Omental fat pad (tissue), 4 donors: ENCODE measurements at places on chromosomes 2 and 18. TPM values are rescaled to one million over a fixed set of nuclear protein-coding genes. Genes with fewer than 3 reads are reported as not detected.

- no peak for DNase-seq
Measured at GRCh38 chr2:142562900-142563299, 314.6 kb upstream of the KYNU start.

GRCh38 chr18:66440433-66440832 lies 163.5 kb downstream of the CDH19 start:
- DNase-seq = no peak

DNA sequence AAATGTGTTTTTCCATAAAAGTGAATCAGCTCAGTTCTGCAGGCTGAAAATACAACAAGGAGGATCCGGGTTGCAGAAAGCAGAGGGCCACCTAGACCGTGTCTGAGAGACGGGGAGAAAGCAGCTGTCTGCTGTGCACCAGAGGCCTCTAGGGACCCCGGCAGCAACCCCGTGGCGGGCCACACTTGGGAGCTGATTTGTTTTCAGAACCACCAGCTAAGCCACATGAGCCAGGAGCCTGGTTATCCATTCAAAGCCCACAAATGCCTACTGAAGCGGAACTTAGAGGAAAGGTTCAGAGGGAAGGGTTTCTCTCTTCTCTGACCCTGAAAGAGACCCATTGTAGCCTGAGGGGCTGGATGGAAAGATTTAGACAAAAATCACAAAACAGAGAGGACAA lies 28.4 kb upstream of the ID2 start:
- no peak for DNase-seq

DNA sequence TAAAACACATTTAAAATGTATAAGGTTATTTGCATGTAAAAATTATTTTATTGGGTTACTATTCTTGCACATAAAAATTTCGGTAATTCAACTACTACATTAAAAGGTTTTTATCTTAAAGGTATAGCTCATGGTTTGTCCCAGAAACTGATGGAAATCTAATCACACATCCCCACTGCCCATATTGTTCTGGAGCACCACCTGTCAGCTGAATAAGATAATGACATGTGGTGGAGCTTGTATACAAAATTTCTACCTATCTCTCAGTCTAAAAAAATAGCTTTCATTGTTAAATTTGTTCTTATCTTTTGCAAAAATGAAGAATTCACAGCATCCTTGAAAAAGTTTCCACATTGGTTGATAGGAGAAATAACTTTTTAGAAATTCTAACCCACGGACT lies 18.3 kb downstream of the ERBB4 start:
- DNase-seq = no peak

DNA sequence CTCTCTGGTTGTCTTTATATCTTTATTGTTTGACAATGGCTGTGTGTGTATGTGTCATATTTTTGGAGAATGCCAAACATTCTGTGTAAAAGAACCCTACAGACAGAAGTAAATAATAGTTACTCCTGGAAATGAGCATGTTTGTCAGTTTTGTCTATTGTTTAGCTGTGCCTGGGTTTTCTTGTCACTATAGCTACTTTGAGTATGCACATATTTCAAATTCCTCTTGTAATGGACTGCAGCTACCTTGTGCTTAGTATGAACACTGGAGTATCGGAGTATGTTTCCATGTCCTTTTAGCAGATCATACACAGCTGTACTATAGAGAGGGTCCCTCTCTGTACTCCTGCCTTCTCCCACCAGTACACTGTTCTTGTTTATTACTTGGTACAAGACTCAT lies 58.0 kb upstream of the DOCK10 start:
- no peak for DNase-seq

DNA sequence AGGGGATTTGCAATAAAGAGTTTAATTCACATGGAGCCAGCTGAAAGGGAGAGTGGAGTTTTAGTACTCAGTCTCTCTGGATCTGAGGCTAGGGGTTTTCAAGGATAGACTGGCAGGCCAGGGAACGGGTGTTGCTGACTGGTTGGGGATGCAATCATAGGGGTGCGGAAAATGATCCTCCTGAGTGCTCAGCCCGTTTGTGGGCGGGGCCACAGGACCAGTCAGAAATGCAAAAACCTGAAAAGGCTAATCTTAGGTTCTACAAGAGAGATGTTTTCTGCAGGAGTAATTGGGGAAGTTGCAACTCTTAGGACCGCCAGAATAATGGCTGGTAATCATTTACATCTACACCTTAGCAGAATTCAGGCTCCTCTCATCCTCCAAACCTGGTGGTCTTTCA lies 2.5 kb downstream of the NFU1 start:
- DNase-seq = no peak

DNA sequence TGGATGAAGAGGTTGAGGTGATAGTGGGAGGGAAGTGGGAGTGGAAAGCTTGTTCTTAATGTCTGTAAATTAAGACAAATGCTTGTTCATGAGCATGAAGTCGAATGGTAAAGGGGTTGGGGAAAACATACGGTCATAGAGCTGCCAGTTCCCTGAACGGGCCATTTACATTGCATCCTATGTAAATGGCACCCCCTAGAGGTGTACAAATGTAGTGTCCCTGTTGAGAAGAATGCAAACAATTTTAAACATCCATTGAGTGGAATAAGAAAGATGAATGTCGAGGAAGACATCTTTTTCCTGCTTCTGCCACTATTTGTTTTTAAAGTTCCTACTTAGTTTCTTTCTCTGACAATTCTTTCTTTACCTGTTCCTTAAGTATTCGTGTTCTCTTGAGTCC lies 155.7 kb downstream of the RDH14 start:
- DNase-seq = no peak

DNA sequence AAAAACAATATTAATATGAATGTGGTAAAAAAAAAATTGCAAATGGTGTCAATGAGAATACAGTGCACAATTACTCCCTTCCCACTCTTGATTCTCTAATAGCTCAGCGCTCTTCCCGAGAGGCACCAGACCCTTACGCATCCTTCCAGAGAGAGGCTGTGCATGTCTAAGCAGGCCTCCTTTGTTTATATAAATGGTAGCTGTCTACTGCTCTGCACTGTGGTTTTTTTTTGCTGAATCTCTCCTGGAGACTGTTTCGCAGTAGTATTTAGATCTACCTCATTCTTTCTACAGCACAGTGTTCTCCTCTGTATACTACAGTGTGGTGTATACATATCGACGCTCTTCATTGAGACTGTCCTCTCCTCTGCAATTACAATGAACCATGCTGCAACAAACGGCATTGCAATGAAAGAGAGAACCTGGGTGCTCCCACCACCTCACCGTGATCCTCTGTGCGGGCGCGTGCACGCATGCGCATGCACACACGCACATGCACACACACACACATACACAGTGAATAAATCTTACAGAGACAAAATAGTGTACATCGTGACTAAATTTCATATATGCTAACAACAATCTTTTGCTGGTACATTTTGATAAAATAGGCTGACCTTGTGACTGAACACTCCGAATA lies 19.4 kb downstream of the SEPTIN10 start:
- no peak for DNase-seq

DNA sequence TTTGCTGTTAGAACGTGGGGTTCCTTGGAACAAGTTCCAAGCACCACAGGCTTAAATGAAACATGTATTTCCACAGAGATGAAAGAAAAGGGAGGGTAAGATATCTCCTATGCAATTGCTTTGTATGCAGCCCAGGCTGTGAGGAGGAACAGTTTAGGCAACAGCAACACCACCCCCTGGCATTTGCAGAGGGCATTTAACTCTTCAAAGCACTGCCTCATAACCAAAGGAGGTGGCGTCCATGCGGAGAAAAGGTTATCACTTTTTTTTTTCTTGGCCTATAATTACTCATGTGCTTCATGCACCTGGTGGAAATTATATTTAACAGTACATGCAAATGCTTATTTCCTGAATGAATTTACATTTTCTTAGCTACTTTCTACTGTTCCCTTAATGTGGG lies 286.0 kb downstream of the LPIN1 start:
- DNase-seq = no peak

DNA sequence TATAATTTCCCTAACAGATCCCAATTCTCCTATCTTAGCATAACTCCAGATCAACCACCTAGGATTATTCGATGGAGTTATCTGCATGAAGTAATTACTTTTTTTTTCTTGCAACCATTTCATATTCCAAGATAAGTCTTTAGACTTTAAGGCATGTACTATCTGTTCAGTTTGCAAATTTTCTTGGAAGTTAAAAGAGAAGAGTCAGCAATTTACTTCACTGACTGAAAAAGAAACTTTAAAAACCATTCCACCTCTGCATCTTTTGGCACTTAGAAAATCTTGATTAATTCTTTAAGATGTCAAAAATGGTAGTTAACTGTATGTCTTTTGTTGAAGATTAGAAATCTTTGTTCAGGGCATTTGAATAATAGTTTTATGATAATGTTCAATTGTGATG lies 830.5 kb upstream of the KLHL29 start:
- no peak for DNase-seq

- no peak for DNase-seq
Measured at GRCh38 chr2:2732331-2733119, 401.4 kb upstream of the MYT1L start.

GRCh38 chr18:35577045-35577848 lies 4.3 kb upstream of the GALNT1 start:
- no peak for DNase-seq

- DNase-seq = no peak
Measured at GRCh38 chr18:37987901-37988300, 422.3 kb upstream of the CELF4 start.

- DNase-seq = no peak
Measured at GRCh38 chr18:50623694-50624352, 63.9 kb downstream of the MAPK4 start.

GRCh38 chr2:109341355-109342255 lies 212.6 kb downstream of the SH3RF3 start:
- no peak for DNase-seq

- DNase-seq = no peak
Measured at GRCh38 chr2:147037048-147037447, 807.8 kb upstream of the ACVR2A start.

GRCh38 chr18:6363216-6363615 lies 51.5 kb downstream of the L3MBTL4 start:
- no peak for DNase-seq

DNA sequence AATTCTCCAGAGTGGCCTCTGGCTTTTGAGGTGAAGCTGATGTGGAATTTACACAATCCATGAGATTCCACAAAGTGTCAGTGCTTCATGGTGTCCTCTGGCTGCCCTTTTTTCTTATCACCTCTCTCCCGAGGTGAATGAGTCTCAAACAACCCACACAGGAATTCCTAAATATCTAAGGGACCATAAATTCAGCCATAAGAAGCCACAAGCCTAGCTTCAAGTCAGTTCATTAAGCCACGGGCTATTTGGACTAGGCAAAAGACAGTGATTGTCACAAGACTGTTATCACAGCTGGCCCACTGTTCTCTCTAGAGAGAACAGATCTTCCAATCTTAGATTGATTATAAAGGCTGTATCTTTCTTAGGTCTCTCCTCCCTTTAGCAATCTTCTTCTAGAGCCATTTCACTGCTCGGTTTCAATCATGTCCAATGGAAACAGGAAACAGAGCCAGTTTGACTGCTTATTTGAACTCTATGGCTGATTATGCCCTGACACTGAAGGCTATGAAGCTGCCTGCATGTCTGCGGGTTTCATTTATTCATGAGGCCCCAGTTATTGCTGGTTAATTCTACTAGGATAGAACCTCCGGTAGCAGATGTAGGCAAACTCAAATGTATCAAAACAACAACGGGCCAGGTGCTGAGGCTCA lies 4.1 kb downstream of the NEMP2 start:
- no peak for DNase-seq

GRCh38 chr2:151359768-151360461 lies 2.5 kb downstream of the TNFAIP6 start:
- DNase-seq = no peak

DNA sequence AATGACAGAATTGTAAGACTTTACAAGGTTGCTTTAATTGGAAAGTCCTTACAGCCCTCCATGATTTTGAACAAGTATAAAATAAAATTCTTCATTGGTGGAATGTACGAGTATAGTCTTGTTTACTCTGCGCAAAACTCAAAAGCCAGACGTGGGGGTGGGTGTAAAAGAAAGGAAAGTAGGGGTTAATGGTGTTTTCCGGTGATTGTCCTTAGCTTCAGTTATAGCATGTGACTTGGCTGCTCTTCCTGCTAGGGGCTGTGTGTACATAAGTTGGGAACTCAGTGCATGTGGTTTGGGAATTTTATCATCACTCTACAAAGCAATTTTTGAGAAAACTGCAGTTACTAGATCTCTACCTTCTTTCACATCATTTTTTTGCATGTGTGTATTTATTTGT lies 82.4 kb upstream of the CAVIN2 start:
- no peak for DNase-seq

DNA sequence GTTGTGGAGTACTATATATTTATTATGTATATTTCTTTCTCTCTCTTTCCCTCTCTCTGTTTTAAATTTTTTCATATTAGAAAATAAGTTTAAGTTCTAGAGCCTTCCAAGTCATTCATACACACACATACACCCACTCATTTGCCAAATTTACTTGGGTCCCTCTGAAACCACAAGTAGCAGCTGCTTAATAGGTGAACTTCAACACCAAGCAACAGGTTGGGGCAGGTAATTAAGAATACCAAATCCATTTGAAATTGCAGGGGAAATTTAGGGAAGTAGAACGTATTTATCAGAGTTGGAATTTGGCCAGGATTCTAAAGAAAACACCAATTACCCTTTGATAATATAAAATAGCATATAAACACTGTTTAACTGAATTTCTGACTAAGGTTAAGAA lies 75.0 kb upstream of the RBBP8 start:
- DNase-seq = no peak

DNA sequence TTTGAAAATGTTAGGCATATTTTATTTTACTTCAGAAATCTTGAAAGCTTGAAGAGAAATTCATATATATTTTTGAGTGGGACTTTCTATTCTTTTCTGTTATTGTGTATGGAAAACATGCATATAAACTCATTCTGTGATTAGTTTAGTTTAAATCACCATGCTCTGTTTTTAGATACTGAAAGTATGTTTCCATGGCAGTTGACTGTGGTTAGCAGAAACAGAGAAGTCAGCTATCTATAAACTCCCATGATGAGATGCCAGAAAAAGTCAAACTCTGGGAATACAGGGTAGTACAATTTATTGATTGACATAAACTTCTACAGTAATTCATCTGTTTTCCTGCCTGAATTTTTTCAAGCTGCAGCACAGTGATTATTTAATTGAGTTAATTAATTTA lies 905.3 kb upstream of the VRK2 start:
- DNase-seq = no peak

Gene C2orf72
- 0.19 TPM for total RNA-seq

Gene CDKL4
- total RNA-seq = not detected

Gene GLI2
- total RNA-seq = 1.4 TPM

Gene CFLAR
- total RNA-seq = 455 TPM

Gene ALPP
- not detected for total RNA-seq

Gene ANKRD30BL
- total RNA-seq = not detected

Gene C2orf92
- 14.4 TPM for total RNA-seq

Gene PPIL3
- 29.8 TPM for total RNA-seq

Gene DYNAP
- total RNA-seq = not detected

Gene STPG4
- total RNA-seq = 1.2 TPM

Gene NEURL3
- total RNA-seq = not detected

Gene SEC11C
- 13.6 TPM for total RNA-seq

Gene CRYGD
- not detected for total RNA-seq

Gene VIL1
- not detected for total RNA-seq
